ENCODE measurements at places on chromosomes 5 and 9. TPM values are rescaled to one million over a fixed set of nuclear protein-coding genes. Genes with fewer than 3 reads are reported as not detected.

Gene PRUNE2
- total RNA-seq, result 3.3 TPM

Gene IL13
- not detected for total RNA-seq

DNA sequence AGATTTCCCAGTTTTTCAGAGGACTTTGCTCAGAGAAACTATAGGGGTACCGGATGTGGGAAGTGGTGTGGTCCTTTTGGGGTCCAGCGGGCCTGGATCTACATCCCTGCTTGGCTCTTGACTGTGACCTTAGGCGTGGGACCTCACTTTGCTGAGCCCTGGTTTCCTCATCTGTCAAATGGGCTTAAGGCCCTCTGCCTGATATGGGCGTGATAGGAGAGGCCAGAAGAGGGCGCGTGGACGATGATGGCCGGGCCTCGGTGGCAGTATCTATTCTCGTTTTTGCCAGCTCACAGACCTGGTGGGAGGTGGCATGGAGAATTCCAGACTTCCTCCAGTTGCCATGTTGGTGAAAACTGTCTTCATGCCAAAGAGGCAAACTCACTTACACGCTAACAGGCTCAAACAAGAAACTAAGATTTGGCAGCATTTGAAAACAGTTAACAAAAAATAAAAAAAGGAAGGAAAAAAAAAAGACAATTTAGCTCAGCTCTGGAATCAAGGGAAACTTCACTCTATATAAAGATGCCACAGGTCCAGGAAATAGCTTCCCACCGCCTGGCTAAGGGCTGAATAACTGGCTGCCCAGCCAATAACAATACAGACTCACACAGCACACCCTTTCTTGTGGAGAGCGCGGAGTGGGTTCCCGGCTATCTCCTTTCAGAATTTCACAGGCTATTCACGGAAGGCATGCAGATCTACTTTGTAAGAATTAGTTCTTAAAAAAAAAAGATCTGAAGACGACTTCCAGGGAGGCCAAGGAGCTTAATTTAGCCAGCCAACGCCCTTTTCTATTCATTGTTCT lies 1.7 kb downstream of the SH3PXD2B start:
- DNase-seq, result no peak

DNA sequence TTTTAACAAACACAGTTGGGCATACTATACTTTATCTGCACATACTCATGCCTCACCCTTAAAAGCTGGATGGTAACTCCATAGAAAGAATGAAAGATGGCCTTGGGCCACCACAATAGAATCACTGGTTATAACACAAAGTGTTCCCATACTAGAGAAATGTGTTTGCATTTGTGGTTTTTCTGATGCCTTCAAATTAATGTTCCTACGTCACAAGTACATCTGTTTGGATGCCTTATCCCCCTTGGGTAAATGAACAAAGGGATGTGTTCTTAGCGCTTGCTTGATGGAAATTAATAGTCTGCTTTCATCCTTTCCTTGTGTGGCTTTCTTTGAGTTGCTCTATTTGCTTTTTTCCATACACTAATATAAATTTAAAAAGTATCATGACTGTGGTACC lies 291.1 kb upstream of the PDE4D start:
- DNase-seq, result no peak

DNA sequence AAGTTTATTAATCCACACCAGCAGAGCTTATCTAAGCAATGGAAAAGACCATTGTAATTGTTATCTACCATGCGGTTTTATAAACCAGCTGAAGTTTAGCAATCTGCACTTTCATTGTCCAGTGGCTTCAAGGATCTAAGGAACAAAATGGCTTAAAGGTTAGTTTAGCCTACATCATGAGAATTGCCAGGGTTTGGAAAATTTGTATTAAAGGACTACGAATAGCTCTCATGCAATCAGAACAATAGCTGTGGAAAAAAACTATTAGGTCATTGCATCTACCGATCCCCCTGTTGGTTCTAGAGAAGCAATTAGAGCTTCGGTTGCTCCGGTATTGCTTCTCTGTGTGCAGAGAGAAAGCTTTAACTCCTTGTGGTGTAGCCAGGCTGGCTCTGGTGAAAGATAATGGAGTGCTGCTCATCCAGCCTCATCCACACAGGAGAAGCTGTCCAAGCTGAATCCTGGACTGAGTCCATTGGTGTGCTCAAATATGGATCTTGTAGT lies 86.3 kb upstream of the SLC12A2 start:
- no peak for DNase-seq

DNA sequence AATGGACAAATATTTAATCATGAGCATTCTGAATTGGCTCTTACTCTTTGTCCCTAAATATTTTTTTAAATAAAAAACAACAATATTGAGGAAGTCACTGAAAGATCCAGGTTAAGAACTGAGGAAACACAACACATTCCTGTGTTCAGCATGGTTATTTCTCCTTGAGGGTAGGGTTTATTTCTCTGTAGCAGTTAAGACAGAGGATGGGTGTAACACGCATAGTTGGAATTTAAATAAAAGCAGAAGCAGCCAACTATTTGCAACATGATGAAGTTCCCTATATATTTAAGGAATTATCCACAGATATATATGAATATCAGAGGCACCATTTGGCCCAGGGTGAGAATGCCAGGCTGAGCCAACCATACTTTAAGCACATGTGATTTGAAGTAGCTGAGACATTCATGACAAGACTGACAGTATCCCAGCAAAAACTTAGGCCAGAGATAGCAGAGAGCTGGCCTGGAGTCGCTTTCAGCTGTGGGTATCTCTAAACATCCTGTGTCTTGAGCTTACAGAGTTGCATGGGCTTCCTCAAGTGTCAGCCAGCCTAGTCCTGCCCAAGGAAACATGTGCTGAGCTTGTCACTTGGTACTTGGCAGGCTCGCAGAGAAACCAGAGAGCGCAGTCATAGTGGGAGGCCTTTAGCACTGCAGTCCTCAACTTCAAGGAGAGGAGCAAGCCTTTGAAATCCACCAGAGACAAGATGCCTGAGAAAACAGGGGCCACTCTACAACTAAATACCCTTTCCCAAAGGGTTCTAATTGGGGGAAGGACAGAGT lies 43.6 kb downstream of the SEMA5A start:
- DNase-seq, result no peak

GRCh38 chr5:149464796-149465489 lies 85.9 kb upstream of the IL17B start:
- DNase-seq, result no peak

DNA sequence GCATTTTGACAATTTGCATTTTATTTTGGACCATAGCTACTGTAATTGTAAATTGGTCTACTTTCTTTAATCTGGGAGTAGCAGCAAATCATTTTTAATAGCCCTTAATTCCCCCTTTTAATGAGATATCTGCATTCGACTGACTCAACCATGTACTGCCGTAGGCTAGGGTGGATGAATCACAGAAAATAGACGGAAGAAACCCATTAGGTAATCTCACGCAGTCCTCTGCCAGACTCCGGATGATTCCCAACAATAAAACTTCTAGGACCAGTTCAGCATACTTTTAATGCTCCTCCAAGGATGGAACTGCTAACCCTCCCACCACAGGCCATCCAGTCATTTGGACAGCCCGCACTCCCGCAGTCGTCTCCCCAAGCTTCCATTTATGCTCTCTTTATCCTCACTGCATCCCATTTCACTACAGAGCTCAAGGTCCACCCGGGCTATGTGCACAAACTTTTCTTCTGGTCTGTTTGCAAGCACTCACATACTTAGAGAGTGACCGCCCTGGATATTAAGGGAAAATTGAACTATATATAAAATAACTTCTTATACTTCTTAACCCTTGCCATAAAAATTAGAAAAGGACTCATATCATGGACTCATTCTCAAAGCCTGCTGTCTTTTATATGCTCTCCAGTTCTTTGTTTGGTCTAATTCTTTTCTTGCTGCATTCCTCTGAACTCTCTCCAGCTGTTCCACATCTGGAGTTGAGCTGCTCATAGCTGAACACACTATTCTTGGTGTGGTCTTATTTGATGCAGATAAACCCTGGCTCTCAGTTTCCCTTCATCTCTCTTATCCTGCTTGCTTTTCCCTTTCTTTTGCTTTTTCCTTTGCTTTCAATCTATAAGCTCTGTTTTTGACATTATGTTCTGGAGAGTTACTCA lies 326.6 kb downstream of the ARL15 start:
- DNase-seq, result no peak
